ENCODE measurements at places on chromosomes 4 and X.

DNA sequence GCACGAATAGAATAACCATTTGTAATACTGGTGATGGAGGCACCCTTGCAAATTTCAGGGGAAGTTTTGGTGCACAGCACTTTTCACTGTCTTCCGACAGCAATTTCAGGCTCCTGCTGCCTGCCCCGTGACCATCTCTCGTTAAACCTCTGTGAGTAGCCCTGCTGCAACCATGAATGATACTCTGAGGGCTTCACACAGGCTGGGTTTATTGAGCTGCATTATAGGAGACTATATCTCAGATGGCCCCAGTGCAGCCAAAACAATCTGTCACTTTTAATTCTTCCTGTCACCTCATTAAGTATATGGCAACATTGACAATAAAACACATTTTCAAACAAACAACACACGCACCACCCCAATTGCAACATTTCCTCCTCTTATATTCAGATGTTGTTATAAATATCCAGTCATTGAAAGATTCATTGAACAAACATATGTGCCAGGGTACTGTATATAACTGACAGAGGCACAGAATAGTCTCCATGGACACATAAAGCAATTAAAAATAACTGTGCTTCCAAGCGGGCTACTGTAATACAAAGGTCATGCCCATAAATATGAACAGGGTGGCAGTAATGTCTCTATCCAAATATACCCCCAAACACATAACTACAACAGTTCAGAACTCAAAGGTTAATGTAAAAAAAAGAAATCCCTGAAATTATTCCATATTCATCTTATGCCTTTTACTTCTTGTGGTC lies 477.0 kb downstream of the GBA3 start:
- no peak for DNase-seq

GRCh38 chr4:54032558-54033135 lies 31.8 kb downstream of the CHIC2 start:
- DNase-seq = no peak

GRCh38 chr4:37762991-37763368 lies 63.5 kb upstream of the PGM2 start:
- DNase-seq = no peak

DNA sequence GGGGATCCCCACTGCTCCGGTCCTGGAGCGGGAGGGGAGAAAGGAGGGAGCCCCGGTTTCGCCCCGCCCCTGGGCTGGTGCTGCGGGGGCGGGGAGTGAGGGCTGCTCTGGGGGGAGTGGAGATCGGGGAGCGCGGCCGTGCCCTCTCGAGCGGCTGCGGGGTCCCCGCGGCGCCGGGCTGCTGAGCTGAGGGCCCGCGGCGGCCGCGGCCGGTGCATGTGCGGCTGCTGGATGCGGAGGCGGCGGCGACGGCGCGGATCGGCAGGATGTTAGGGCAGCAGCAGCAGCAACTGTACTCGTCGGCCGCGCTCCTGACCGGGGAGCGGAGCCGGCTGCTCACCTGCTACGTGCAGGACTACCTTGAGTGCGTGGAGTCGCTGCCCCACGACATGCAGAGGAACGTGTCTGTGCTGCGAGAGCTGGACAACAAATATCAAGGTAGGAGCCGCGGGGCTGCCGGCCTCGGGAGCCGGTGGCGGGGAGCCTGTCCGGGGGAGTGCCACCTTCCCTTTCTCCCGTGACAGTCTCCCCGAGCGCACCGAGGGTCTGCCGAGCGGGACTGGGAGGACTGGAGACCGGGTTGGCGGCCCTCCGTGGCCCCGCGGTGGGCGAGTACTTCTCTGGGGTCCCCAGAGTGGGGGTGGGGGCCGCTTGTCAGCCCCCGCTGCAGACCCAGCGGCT lies at the start of gene ING2:
ING2 (plus strand) TSS at position 129 of the 681 bp plus-strand sequence; CDS start at position 267, 138 bp downstream.
- DNase-seq = peak; percentile 84

- peak; percentile 50 for DNase-seq
Measured at GRCh38 chrX:78024349-78025059, 55.1 kb upstream of the PGAM4 start.

GRCh38 chr4:37881811-37882210 lies 9.1 kb upstream of the TBC1D1 start:
- DNase-seq = no peak

DNA sequence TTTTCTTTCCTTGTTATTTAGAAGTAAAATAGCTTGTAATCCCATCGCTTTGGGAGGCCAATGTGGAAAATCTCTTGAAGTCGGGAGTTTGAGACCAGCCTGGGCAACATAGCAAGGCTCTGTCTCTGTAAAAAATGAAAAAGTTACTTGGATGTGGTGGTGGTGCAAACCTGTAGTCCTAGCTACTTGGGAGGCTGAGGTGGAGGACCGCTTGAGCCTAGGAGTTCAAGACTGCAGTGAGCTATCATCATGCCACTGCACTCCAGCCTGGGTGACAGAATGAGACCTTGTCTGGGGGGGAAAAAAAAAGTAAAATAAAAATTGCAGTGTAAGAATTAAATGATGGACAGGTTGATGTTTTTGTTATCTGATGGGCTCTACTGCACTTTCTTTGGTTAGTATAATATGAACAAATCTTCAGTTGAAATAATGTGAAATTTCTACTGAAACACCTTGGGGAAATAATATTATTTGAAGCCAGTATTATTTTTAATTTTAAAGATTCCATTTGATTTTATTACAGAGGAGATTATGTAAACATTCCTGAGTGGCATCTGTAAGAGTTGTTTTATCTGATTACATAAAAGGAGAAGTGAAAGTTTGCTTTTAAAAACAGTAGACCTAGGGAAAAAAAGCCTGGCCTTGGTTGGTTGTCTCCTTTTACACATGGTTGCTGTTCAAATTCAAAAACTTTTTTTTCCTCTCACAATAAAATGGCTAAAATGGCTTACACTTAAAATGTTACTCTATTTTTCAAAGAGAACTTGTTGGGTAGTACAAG lies 10.5 kb upstream of the NDUFC1 start:
- no peak for DNase-seq

DNA sequence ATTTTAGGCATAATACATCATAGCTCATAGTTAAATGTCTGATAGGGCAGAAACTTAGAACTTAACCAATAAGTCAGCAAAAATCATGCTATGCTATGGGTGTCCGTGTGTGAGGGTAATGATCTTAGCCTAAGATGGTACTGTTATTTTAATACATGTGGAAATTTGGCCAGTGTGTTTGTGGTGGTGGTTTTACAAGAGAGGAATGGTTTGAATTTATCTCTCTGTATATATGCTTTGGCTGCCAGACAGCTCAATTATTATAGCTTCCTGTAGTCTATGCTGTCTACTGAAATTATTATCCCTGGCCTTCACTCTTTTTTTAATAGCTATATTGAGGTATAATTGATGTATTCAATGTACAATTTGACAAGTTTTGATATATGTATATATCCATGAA lies 21.3 kb downstream of the ZNF330 start:
- no peak for DNase-seq

DNA sequence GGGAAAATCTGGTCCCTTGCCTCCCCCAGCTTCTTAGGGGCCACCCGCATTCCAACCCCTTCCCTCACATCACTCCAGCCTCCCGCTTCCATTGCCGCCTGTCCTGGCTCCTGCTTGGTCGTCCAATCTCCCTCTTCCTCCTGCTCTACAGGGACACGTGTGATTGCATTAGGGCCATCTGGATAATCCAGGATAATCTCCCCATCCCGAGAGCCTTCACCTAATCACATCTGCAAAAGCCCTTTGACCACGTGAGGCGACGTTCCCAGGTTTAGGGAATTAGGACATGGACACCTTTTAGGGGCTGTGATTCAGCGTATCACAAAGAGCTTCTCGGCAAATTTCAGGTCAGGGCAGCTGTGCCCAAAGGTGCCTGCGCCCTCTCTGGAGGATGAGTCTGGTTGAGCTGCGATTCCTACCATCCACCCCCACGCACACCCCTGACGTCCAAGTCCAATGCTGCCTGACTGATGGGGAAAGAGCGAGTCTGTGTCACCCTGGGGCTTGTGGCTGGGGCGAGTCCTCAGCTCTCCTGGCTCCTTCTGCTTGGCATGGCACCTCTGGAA lies 104.6 kb downstream of the PSAPL1 start:
- DNase-seq = no peak

- peak; percentile 56 for DNase-seq
Measured at GRCh38 chr4:62940229-62940628, 1469.0 kb downstream of the TECRL start.

DNA sequence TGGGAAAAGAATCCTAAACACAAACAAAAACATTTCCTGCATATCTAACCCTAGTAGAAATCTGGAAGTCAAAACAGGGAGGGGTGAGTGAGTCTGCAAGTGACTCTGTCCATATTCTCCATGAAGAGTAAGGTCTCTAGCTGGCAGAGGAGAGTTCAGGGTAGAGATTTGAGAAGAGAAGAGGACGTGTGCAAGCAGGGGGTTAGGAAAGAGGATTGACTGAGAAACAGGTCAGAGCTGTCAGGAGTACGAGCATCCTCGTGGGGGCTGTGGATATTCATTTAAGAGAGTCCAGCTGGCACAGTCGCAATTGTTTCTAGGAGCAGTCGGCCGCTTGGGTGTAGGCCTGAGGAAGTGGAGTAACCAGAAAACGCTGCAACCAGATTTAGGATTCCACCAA lies 27.9 kb downstream of the PROM1 start:
- DNase-seq = no peak

GRCh38 chrX:114372937-114373336 lies 210.9 kb upstream of the HTR2C start:
- DNase-seq = no peak

DNA sequence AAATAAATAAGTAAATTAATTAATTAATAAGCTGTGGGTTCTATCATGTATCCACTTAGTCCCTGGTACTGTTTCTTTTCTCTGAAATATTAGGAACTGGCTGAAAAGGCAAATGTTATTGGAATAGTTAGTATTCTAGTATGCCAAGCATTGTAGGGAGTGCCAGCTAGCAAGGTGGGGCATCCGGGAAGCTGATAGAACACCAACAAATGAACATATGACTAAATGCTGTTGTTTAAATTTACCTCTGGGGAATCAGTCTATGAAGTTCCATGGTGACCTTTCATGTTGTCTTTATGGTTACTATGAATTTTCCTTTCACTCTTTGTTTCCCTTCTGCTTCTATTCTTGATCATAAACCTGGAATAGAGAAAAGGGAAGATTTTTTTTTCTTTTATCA lies 32.7 kb downstream of the NUDT6 start:
- no peak for DNase-seq

- DNase-seq = no peak
Measured at GRCh38 chrX:24169211-24169610, 19.7 kb downstream of the ZFX start.
